Left cardiac atrium (tissue), 4 donors: ENCODE measurements at places on chromosomes 2 and 18. TPM values are rescaled to one million over a fixed set of nuclear protein-coding genes. Genes with fewer than 3 reads are reported as not detected.

DNA sequence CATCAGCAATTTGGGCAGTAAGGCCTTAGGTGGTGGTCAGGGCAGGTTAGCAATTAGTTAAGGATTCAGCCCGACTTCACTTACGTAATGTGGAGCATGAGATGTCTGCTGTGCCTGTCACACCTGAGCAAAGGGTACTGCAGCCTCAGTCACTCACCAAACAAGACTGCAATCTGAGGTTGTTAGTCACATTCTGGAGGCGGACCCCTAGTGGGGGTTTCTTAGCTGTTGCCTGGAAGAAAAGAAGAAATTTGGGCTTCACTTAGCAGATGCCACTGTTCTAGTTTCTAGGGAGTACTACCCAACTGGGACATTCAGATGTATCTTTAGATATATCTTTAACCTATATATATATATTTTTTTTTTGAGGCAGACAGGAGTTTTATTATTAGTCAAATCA, 529.9 kb downstream of the SLC4A3 start:
- no peak for DNase-seq

DNA sequence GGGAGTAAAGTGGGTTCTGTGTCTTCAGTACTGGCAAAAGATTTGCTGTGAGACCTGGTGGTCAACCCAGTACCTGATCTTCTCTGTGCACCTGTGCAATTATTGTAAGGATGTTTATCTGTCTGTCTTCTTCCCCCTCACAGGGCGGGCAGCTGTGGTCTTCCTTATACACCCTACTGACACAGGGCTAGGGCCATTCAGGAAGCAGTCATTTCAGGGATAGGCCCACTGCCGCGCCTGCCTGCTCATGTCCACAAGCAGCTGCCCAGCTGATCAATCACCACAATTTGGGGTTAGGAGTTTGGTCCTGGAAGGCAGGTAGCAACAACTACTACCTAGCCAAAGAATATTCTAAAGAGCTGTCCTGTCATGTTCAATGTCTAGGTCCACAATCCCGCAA, 1.2 kb upstream of the CNNM4 start:
- no peak for DNase-seq

DNA sequence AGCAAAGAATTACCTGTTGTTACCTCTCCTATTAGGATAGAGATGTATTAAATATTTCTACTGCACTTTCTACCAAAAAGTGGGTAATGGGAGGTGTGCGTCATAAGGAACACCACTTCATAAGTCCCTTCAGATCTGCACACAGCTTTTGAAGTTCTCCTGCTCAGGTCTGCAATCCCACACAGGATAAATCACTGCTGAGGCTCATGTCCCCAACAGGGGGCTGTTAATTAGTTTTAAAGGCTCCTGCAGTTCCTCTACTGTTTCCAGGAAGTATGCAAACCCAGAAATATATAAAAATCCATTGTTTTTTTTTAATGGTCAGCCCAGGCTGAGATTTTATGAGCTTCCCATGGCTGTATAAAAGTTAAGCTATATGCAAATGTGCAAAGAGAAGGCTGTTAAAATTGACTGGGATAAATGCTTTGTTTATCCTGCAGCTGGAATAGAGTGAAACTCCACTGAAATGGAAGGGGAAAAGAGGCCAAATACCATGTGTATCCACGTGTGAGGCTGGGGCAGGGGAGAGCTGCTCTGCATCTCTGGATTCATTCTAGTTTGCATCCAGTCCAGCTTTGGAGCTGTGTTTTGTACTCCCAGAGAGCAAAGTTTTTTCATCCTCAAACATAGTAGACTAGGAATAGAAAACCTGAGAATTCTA, 903.7 kb downstream of the TDRD15 start:
- DNase-seq, result no peak

GRCh38 chr18:55588111-55588869, at the start of gene TCF4:
TCF4 (minus strand) TSS chr18:55588192; CDS start chr18:55587116, 1,076 bp downstream.
- peak; percentile 69 for DNase-seq

DNA sequence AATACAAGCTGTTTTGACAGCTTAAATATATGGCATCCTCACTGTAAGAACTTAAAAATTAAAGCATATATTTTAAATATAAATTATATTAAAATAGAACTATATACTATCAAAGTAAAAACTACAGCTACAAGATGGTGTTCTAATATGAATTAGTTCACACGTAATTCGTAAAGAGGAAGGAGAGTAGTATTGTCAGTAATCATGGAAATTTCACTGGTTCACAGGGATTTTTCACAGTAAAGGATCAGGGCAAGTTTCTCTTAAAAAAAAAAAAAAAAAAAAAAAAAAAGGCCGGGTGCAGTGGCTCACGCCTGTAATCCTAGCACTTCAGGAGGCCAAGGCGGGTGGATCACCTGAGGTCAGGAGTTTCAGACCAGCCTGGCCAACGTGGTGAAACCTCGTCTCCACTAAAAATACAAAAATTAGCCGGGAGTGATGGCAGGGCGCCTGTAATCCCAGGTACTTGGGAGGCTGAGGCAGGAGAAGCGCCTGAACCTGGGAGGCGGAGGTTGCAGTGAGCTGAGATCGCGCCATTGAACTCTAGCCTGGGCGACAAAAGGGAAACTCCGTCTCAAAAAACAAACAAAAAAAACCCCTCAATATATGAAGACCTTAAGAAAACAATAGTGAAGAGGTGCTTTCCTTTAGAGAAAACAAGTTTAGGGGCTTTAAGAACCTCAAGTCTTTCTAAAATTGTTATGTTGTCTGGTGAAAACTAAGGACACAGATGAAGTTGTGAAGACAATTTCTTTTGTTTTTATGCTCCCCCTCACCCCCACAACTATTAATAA, 32.5 kb downstream of the PNO1 start:
- DNase-seq, result no peak

DNA sequence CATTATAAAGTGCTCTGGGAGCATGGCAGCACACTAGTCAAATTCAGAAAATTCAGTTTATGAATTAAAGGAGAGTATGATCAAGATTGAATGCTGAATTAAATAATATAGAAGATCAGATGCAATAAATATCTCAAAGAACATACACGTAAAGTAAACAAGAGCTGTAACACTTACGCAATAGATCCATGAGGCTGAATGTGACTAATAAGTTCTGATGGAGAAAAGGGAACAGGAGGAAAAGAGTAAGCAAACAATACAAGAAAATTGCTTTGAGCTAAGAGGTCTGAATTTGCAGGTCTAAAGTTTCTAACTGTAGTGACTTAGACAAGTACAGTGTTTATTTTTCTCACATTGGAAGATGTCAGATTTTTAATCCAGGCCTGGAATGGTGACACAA, 646.7 kb upstream of the ZNF804A start:
- DNase-seq, result no peak

- peak; percentile 80 for DNase-seq
Measured at GRCh38 chr2:112627060-112628040, 18.4 kb upstream of the SLC20A1 start.

GRCh38 chr2:29803537-29803936, 117.8 kb downstream of the ALK start:
- DNase-seq, result no peak

DNA sequence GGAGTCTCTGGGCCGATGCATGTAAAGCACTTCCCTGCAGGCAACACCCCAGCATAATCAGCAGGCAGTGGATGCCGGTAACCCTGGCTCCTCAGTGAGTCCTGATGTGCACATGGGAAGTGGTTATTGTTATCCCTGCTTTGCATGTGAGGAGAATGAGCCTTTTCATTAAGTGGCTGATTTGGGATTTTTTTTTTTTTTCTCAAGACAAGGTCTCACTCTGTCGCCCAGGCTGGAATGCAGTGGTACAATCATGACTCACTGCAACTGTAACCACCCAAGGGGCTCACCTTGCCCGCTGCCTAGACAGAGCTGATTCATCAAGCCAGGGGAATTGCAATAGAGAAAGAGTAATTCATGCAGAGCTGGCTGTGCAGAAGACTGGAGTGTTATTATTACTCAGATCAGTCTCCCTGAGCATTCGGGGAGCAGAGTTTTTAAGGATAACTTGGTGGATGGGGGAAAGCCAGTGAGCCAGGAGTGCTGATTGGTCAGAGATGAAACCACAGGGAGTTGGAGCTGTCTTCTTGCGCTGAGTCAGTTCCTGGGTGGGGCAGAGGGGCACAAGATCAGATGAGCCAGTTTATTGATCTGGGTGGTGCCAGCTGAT, 95.4 kb downstream of the SOCS6 start:
- no peak for DNase-seq

DNA sequence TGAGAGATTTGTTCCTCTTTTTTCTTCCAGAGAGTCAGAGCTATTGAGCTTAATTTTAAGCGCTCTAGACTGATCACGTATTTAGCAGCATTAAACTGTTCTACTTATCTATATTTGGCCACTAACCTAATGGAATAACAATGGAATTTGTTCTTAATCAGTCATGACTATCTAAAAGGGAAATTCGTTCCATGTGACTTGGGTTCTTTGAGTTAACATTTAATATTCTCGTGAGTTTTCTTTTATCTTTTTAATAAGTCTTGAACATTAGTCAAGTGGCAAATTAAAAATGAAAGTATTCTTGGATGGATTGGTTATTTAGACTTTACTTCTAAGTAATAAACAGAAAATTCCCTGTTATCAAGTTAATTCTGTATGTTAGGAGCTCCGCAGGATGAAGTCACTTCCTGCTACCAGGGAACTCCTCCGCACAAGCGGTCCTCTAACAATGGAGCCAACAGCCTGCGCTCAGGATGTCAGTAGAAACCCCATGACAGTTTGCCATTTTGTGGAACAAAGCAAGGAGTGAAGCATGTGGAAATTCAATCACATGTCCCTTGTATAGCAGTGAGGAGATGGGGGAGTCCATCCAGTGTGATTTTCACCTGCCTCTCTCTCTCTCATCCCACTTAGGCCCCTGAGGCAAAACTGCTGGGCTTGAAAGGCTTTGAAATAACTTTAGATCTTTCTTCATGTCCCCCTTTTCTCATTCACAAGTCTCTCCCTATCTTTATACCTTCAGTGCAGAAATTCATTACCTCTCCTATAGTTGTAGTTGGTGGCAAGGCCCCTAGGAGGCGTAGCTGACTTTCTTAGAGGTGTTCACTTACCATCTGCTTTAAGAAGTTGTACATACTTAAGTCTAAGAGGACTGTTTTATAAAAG, 138.1 kb downstream of the WDR7 start:
- DNase-seq, result peak; percentile 29

- DNase-seq, result peak; percentile 41
Measured at GRCh38 chr2:177332026-177332991, 60.3 kb upstream of the AGPS start.

- DNase-seq, result no peak
Measured at GRCh38 chr2:120174963-120175581, 48.1 kb downstream of the TMEM185B start.

DNA sequence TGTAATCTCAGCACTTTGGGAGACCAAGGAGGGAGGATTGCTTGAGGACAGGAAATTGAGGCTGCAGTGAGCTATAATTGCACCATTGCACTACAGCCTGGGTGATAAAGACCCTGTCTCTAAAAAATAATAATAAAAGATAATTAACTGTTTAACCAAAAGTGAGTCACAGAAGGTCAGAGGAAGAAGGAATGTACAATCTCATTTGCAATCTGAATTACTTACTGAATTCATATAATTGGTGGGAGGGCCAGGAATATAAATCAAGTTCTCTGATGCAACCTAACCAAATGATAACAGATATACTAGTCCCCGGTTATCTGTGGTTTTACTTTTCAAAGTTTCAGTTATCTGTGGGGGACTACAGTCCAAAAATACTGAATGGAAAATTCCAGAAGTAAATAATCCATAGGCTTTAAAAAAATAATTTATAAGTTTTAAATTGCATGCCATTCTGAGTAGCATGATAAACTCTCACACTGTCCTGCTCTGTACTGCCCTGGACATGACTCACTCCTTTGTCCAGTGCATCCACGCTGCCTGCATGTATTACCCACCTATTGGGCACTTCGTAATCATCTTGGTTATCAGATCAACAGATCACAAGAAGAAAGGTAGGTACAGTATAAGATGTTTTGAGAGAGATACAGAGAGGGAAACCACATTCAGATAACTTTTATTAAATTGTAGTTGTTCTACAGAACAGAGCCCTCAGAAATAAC, 12.8 kb upstream of the MATN3 start:
- DNase-seq, result no peak

- DNase-seq, result no peak
Measured at GRCh38 chr18:27808683-27809082, 368.2 kb downstream of the CDH2 start.

GRCh38 chr18:35827903-35828275, 144.6 kb upstream of the RMP24 start:
- no peak for DNase-seq

- DNase-seq, result no peak
Measured at GRCh38 chr2:79952616-79953015, 351.9 kb downstream of the LRRTM1 start.

GRCh38 chr2:21781962-21782361, 658.2 kb downstream of the TDRD15 start:
- DNase-seq, result no peak

DNA sequence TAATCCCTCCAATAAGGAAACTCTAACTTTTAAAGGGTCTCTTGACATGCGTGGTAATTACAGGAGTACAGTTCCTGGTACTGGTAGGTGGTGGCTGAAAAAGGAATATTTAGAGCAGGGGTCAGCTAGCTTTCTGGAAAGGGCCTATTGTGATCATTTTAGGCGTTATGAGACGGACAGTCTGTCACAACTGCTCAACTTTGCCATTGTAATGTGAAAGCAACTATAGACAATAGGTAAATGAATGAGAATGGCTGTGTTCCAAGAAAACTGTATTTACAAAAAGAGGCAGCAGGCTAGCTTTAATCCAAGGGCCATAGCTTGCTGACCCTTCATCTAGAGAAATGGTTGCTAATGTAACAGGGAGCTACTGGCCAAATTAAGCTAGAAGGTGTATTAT, 177.7 kb upstream of the LRRTM1 start:
- DNase-seq, result no peak

- no peak for DNase-seq
Measured at GRCh38 chr18:50460062-50460461, 85.2 kb downstream of the SKA1 start.

DNA sequence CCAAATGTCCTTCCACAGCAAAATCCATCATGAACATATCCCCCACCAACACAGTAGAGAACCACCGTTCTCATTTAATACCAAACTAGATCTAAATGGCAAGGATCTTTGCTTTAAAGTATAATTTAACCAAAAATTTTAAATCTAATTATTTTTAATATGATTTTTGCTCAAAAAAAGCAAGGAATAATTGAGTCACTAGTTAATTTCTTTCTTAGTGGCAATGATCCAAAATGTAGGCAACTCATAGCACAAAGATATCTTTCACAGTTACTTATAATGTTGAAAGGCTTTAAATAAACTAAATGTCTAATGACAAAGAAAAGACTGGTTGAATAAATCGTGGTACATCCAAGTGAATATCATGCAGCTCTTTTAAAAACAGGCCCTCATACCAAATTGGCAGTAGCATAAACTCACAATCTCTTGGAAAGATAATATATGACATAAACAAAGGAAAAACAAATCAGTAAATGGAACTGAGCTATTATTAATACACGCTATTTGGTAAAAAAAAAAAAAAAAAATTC, 20.3 kb downstream of the PTPN2 start:
- no peak for DNase-seq

Gene OLA1
- total RNA-seq, result 82.1 TPM

Gene CPO
- 0.34 TPM for total RNA-seq

Gene IL18R1
- 5.5 TPM for total RNA-seq

Gene SIX2
- total RNA-seq, result 1.3 TPM

Gene RALBP1
- total RNA-seq, result 41.2 TPM

Gene COL5A2
- total RNA-seq, result 21.0 TPM

Gene FSIP2
- 0.52 TPM for total RNA-seq

Gene DRC1
- total RNA-seq, result not detected

Gene RAB3GAP1
- total RNA-seq, result 33.3 TPM

Gene VWA3B
- total RNA-seq, result not detected

Gene GATA6
- total RNA-seq, result 59.6 TPM
